ENCODE measurements at places on chromosomes 3 and 15.

GRCh38 chr3:172084871-172085556 is 45.6 kb downstream of the FNDC3B start:
- no peak for DNase-seq

DNA sequence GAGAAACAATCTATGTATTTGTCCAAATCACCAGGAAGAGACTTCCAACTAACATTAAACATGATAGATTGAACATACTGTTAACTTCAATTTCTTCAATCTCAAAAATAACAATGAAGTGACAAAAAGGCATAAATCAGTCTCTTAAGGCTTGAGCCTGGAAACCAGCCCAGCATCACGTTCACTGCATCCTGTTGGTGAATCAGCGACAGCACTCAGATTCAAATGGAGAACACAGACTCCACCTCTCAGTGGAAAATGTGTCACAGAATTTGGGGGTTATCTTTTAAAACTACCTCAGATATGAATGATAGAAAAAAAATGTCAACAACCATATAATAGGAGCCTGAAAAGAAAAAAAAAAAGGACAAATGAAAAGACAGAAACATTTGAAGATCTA is 212.0 kb downstream of the MINAR1 start:
- no peak for DNase-seq

GRCh38 chr3:51887620-51888019 is 12.2 kb upstream of the IQCF5 start:
- no peak for DNase-seq

GRCh38 chr15:83475551-83475950 is 28.4 kb downstream of the SH3GL3 start:
- DNase-seq, result no peak

DNA sequence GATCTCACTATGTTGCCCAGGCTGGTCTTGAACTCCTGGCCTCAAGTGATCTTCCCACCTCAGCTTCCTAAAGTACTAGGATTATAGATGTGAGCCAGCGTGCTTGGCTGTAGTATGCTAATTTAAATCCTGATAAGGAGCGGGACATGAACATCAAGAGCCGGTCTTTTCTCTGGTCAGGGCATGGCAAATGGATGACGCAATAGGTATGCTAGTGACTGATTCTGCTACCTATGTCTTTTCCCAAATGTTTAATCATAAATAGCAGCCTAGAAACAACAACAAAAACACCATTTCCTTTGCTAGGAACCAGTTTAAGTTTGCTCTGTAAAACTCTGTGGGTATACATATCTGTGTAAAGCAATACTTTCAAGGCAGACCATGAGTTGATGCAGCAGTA is 64.7 kb downstream of the STARD9 start:
- no peak for DNase-seq

- peak; percentile 24 for DNase-seq
These were observed 96.2 kb upstream of the TRPM1 start for GRCh38 chr15:31197497-31198414.

- no peak for DNase-seq
These were observed 37.1 kb upstream of the COLQ start for GRCh38 chr3:15558581-15558980.

GRCh38 chr15:39939487-39940452 is 5.9 kb downstream of the EIF2AK4 start:
- DNase-seq, result no peak

DNA sequence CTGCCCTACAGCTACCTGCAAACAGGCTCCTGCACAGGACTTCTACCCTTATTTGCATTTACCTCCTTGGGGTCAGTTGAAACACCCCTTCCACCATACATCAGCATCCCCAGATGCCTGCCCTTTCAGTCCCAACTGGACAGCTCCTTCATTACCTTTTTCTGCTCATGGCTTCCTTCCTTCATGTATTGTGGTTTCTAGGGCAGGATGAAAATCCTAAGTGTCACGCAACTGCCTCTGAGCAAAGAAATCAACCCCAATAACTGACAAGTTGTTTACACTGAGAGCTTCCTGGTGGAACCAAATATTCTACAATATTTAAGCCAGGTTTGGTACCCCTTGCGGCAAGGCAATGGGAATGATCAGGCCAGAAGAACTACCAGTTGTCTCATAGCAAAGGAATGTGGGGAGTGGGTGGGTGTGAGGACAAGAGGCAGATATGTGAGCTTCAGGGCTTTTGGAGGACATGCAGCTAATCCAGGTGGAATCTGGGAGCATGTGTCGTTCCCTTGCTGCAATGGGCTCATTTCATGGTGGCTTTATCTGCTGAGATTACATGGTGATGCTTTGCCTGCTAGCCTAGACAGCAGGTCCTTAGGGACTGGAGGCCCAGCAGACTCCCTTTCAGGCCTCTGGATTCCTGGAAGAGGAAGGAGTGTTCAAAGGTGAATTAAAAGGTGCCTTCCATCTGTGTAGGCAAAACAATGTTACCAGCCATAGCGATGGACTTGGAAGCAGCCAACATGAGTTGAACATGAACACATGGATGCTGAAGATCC is 34.9 kb downstream of the PPCDC start:
- no peak for DNase-seq

DNA sequence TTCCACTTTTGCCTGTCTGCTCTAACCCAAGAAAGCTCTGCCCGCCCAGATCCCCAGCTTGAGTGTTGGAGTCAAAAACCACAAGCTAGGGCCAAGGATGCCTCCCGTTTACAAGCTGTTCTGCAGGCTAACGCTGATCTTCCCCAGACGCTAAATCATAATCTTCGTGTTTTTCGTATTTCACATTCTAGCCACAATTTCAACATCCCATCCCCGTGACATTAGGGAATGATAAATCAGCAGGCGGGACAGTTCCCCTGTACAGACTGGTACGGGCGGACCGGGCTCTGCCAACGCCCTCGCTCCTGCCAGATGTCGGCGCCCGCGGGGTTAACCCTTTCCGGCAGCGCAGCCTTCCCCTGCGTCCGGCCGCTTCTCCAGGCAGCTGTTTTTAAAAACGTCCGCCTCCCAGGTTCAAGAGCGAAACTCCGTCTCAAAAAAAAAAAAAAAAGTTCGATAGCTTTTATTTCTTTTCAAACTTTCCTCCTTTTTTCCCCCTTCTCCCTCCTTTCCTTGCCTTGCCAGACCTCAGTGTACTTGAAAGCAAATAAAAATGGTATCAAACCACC is 81.0 kb upstream of the BNC1 start:
- no peak for DNase-seq

- DNase-seq, result no peak
These were observed 13.3 kb upstream of the CHRNB4 start for GRCh38 chr15:78654272-78654671.

- DNase-seq, result no peak
These were observed 53.0 kb downstream of the SV2B start for GRCh38 chr15:91152896-91153581.

DNA sequence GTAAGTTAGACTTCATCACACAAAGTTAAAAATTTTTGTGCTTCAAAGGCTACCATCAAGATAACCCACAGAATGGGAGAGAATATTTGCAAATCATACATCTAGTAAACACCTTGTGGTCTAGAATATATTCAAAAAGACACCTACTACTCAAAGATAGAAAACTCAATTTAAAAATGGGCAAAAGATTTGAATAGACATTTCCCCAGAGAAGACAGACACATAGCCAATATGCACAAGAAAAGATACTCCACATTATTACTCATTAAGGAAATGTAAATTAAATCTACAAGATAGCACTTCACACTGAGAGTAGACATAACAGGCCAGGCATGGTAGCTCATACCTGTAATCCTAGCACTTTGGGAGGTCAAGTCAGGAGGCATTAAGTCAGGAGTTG is 87.8 kb upstream of the MANF start:
- no peak for DNase-seq

DNA sequence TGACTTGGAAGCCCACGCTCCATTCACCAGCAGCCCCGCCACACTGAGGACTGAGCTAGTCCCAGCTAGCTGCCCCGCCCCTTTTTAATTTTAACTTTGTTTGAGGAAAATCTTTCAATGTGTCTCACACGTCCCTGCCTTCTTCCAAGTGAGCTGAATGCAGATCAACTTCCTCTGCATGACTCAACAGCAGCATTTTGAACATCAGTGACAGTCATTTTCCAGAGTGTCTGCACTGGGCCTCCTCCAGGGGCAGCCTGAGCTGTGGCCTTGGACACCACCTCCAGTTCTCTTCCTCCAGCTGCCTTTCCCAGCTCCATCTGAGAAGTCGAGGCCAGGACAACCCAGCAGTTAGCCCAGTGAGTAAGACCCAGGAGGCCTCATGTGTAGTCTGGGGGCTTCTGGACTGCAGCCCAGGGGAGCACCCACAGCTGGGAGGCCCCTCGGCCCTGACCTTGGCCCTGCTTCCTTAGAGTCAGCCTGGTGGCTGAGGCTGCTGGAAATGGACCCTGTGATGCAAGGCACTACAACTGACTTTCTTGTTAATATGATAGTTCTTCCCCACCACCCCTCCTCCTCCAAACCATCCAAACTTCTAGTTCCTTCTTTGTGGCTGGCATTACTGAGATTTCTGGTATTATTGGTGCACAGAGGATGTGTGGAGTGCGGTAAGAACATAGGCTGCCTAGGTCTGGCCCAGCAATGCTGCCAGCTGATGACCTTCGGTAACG is 21.4 kb upstream of the ESYT3 start:
- no peak for DNase-seq

DNA sequence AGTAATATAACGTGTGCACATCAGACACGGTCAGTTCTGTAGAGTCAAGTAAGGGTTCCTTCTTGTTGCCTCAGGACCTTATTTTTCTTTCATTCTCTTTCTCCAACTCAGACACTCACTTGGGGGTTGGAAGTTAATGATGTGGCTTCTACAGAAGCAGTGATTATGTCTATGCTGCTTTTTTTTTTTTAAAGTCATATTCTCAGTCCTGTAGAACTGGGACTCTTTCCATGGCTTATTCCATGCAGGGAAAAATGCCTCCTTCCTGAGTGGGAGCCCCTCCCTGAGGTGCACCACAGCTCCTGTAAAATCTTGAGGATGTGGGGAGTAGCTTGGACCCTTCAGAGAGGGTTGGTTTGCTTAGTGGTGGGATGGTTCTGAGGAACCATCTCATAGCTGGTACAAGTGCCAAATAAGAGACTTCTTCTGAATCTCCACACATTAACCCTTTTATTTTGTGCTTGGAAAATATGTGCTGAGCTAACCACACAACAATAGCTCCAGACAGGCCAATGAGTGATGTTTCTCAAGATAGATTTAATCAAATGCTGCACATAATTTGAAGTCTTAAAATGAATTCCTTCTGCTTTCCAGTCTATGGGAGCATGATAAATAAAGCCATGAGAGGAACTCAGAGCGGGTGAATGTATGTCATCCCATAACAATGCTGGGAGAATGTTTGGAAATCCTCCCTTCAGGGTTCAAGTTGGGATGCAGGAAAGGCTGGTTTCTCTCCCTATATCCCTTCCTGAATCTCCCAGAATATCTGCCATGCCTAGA is 23.3 kb upstream of the FSTL1 start:
- DNase-seq, result no peak

GRCh38 chr3:140243575-140243974 is 308.6 kb downstream of the CLSTN2 start:
- DNase-seq, result no peak

DNA sequence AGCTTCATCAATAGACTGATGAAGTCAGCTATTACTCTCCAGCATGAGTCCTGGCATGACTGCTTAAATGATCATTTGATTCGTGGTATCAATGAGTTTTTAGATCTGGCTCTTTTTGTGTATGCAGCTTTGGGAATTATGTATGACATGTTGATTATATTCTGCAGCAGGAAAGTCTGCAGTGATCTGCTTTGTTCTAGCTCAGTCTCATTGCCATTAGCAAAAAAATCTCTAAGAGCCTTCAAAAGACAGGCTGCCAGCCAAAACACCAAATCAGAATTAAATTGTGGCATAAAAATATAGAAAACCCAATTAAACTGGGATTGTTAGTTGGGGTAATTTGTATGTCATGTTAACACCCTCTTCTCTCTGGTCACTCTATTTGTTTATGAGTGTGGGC is 1021.0 kb upstream of the SEMA6D start:
- DNase-seq, result no peak

DNA sequence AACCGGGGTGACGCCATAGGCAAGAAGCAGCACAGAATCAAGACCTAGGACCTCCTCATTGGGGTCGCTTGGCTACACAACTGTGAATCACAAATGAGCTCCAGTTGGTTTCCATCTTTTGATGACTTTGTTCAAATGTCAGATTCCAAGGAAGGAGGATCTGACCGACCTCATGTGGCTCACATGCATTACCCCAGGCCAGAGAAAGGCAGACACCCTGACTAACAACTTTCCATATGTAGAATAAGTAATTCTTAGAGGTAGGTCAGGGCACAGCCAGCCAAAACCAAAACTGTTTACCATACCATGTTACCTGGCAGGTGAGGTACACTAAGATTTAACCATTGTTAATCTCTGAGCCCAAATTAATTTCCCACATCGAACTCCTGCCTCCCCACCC is 96.5 kb downstream of the CCNL1 start:
- DNase-seq, result no peak

GRCh38 chr3:124207873-124208485 is 216.1 kb upstream of the ROPN1 start:
- no peak for DNase-seq

- DNase-seq, result no peak
These were observed 25.7 kb upstream of the EPHB1 start for GRCh38 chr3:134769287-134769868.

GRCh38 chr3:133469140-133469731 is 69.4 kb downstream of the BFSP2 start:
- DNase-seq, result no peak

GRCh38 chr15:70513819-70514218 is 249.5 kb downstream of the UACA start:
- DNase-seq, result no peak

DNA sequence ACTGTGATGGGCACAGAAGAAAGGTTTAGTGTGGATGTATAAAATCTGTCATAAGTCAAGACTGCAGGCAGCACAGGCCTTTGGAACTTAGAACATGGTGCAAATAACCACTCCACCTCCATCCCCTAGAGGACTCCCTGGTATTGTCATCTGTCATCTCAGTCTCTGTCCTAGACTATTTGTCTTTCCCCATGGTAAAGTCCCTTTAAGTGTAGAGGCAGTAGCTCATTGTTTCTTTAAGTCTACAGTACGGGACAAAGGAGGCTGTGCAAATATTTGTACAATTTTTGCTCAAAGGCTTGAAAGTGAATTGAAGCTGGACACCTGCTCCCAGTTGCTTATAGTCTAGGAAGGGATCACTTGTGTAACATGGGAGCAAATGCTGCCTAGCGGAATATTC is 3.2 kb upstream of the PXYLP1 start:
- DNase-seq, result no peak

Data from T-helper 17 cell (primary cell).